HuH-7 (cell line): ENCODE measurements at places on chromosomes 1 and 21.

- DNase-seq: no peak
Observed at GRCh38 chr1:41484402-41485241, at the start of gene EDN2. Gene EDN2 (minus strand): TSS chr1:41484683. CDS start chr1:41484601, 82 bp downstream.

DNA sequence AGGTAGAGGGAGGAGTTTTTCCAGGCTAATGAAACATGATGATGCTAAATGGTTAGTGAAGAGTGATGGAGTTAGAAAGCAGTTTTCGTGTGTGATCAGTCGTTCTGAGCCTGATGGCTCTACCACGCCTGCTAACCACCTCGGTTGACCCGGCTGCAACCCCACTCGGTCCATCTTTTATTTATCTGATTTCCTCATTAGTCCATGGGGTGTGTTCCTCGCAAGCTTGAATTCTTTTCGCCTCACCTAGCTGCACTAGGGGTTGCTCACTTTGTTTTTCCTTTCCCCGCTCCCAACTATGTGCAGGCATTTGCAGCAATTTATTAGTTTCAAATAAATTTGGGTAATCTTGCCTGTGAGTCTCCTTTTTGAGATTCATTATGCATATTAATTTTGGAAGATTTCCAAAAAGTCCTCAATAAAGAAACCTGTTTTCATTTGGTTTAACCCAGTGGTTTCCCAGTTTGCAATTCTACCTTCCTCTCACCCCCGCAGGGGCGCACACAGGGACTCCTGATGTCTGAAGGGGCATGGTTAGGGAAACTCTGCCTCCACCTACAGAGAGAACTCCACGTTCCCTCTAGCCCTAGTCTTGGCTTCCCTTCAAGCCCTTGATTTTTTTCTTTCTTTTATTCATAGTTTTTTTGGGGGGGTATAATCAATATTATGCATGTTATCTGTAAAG, 12.6 kb downstream of the B3GALT5 start:
- DNase-seq: no peak

DNA sequence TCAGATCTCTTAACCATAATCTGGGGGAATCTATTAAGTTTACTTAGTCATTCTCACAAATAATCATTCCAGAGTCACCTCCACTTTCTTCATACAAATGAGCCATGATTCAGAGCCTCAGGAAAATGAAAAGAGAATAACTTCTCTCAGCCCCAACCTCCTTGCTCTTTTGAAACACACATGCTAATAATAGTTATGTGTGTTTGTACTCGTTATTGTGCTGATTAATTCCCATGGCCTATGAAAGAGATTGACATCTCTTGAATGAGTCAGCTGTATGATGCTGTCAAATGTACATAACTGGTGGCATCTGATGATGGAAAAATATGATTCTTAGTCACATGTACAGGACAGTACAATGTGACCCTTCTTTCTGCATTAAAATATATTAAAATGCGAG, 41.5 kb downstream of the DTL start:
- no peak for DNase-seq

GRCh38 chr1:207474210-207474609, 20.1 kb downstream of the CR2 start:
- no peak for DNase-seq

DNA sequence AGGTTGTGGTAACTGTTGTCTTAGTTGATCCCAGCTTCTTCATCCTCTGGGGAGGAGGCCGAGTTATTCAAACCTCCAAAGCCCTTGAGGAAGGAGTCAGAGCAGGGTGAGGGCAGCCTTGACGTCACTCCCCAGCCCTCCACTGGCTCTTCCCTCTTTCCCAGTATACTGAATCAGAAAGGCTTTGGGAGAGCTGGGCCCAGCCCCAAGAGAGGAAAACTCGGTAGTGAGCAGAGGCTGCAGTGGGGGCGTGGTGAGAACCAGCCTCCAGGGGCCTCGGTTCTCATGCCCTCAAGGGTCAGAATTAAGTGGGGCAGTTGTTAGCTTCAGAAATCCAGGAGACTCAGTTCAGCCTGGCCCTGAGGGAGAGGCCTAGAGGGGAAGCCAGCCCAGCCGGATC, 1.8 kb upstream of the GJA4 start:
- no peak for DNase-seq

DNA sequence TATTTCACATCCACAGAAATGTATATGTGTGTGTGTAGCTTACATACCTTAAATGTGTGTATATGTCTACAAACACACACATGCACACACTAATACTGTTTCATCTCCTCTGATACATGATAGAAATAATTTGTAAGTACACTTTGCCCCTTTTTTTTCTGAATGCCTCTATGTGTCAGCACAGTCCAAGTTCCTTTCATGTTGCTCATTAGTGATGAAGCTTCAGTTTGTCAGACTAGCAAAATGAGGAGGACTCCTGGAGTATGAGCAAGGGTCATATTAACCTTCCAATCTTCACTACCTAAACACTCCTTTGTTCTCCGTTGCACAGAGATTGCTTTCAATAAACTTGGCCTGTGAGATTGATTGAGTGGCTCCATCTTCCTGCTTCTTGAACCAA, 935.4 kb downstream of the MRPL39 start:
- DNase-seq: no peak

DNA sequence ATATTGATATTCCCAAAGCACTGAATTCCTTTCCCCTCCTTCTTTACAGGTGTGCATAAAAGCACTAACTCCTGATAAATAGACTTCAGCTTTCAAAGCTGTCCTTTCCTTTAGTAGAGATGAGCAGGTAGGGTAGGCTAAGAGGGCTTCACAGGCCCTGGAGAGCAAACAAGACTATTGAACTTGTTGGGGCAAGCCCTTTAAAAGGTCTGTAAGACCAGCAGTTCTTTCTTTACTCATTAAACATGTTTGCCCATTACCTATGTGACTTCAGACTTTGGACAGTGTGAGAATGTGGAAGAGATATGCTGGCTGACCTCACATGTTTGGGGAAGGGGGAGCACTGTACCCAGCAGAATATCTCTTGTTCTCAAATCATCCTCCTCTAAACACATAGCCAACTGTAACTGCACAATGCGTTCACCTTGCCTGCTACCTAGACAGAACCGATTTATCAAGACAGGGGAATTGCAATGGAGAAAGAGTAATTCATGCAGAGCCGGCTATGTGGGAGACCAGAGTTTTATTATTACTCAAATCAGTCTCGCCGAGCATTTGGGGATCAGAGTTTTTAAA, 27.1 kb upstream of the HAO2 start:
- peak; percentile 34 for DNase-seq

GRCh38 chr1:32336963-32337675, 1.1 kb upstream of the MARCKSL1 start:
- DNase-seq: no peak

- no peak for DNase-seq
Observed at GRCh38 chr1:25255706-25256577, 8.7 kb upstream of the RSRP1 start.

DNA sequence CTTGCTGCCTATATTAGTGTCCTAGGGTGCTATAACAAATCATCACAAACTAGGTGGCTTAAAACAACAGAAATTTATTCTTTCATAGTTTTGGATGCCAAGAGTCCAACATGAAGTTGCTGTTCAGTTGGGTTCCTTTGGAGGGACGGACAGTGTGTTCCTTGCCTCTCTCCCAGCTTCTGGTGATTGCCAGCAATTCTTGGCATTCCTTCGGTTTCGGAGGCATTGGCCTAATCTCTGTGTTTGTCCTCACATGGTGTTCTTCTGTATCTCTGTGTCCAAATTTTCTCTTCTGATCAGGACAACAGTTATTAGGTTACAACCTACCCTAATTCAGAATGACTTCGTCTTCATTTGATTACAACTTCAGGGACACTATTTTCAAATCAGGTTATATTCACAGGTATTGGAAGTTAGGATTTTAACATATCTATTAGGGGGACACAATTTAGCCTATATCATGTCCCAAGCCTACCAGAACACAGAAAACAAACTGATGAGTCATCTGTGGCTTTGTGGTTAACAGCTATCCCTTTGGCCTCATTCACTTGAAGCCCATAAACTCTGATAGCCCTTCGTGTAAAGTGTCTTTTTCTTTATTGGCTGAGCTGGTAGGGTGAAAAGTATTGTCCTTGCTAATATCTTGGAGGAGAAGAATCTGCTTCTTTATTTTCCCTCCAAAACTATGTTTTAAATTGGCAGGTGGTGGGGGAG, 83.2 kb upstream of the PAPPA2 start:
- no peak for DNase-seq

GRCh38 chr1:37477198-37477931, 3.0 kb downstream of the ZC3H12A start:
- no peak for DNase-seq

GRCh38 chr1:12756768-12757413, 10.9 kb downstream of the CFAP107 start:
- no peak for DNase-seq

DNA sequence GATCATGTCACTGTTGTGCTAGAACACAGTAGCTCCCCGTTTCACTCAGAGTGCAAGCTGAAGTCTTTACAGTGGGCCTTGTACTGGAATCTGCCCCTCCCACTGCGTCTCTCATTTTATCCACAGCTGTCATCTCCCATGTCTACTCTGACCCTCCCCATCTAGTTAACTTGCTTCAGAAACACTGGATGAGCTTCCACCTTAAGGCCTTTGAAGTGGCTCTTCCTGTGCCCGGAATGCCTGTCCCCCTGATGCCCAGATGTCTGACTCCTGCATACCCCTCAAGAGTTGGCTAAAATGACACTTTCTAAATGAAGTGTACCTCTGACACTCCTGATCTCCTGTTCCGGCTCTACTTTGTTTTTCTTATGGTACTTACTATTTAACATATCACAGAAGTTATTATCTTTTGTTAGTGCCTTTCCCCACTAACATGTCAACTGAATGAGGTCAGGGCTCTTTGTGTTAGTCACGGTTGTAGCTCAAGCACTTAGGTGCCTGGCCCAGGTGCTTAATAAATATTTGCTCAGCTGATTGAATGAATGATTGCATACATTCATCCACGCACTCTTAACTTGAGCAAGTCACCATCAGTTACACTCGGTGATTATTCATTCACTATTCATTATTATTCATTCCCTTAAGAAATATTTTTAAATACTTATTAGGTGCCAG, 13.3 kb downstream of the ARV1 start:
- no peak for DNase-seq

- no peak for DNase-seq
Observed at GRCh38 chr1:41539999-41540398, 55.5 kb upstream of the EDN2 start.

GRCh38 chr1:154384650-154385489, 20.3 kb upstream of the IL6R start:
- no peak for DNase-seq

DNA sequence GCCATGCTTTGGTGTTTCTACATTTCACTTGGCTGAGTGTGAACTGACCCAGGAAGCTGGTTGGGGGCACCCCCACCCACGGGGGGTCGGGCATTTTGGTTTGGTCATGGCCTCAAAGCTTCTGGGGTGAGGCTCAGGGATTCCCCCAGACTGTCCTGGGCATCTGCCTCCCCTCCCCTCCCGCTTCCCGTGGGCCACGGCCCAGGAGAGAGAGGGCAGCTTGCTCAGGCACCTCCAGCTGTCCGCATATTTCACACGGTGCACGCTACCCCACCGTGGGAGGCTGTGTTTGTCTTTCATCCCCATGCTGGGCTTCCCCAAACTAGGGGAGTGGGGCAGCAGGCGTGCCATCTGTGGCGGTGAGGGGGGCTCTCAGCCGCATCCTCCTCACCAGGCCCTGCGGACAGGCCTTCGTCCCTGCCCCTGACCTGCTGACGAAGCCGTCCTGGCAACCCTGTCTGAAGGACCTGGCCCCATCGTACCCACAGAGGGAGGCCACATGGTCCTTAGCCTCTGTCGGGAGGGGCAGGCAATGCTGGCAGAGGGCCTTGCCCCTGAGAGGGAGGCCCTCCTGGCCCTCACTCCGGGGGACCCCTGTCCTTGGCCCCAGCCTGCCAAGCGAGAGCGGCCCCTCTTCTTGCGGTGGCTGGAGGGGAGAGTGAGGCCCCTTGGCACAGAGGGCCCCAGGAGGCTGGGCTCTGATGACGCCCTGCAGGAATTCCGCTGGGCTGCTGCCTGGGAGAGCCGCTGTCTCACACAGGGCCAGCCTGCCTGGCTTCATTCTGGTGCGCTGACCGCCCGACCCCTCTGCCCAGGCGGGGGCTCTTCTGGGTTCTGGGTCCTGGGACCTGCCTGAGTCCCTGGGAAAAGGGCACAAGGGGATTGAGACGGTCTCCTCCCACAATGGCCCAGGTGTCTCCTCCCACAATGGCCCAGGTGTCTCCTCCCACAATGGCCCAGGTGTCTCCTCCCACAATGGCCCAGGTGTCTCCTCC, 22.1 kb downstream of the TP73 start:
- DNase-seq: no peak

- DNase-seq: no peak
Observed at GRCh38 chr1:234281826-234282489, 91.3 kb upstream of the COA6 start.

DNA sequence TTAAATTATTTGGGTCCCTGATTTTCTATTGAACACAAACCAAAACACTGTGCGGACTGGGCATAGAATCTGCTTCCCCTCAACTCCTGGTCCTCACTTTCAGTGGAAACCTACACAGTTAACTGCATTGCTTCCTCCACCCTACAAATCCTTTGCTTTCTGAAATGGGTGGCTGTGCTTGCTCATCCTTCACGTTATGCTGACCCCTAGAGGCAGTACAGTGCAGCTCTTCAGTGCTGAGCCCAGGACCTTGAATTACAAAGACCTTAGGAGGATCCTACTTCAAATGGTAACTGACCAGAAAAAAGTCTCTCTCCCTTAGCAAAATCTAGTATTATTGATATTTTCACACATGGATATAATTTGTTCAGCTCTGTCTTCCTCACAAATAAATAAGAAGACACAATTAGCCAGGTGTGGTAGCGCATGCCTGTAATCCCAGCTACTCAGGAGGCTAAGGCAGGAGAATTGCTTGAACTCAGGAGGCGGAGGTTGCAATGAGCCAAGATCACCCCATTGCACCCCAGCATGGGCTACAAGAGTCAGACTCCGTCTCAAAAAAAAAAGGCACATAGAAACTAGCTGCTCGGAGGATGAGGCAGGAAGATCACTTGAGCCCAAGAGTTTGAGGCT, 63.4 kb upstream of the L1TD1 start:
- DNase-seq: peak; percentile 73

GRCh38 chr1:206555473-206555935, 48.2 kb downstream of the RASSF5 start:
- no peak for DNase-seq

DNA sequence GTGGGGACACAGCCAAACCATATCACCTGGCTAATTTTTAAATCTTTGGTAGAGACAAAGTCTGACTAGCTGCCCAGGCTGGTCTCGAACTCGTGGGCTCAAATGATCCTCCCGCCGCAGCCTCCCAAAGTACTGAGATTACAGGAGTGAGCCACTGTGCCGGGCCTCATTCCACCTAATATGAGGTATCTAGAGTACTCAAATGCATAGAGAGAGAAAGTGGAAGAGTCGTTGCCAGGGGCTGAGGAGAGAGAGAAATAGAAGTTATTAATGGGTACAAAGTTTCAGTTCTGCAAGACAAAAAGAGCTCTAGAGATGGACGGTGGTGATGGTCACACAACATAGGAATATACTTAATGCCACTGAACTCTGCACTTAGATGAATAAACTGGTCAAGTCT, 119.6 kb downstream of the TOMM20 start:
- DNase-seq: no peak
